Kidney tubule cell (primary cell): ENCODE measurements at places on chromosomes 1 and 21.

DNA sequence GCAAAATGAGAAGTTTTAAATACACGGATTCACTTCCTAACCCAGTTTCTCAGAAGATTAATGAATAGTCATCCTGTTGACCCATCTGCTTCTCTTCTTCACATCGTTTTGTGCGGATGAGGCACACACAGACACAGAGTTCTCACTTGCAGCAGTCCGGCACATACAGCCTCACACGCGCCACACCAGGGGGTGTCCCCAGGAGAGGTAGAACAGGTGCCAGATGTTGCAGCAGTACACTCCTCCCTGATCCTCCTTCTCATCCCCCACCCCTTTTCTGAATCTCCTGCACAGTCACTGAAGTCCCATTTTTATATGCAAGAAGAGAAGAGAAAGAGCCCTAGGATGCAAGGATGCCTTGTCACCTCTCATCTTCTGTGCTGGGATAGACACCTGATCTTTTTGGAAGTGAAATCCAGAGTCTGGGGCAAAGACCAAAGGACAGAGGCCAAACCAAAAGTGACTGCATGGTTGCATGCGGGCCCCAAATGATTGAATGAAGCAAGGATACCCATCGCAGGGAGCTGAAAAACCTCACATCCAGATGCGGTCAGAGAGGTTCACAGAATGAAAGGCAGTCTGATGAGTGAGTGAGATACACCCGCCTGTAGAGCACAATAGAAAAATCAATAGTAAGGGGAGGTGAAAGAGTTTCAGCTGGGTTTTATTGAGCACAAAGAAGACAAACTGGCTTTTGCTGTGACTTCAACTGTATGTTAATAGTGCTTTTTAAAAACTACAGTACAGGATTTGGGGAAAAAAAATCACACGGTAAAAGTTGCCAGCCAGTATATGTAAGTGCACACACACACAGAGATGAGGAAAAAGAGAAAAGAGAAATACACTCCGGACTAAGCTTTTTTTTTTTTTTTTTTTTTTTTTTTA lies 28.9 kb downstream of the PBX1 start:
- no peak for DNase-seq

DNA sequence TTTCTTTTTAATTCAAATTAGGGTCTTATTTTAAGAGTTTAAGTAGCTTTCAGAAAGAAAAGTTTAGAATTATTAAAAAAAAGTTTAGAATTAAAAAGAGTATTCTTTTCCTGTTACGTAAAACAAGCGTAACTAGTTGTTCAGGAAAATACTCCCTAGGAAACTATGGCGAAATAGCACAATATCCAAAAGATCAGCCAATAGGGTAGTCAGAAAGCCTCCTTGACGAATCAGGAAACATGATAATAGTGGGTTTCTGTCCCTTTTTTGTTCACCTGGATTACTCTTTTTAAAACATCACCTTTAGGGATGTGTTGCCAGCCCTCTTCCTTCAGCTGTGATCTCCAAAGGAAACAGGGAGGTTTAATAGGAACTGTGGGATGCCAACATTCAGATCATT lies 25.2 kb downstream of the S1PR1 start:
- DNase-seq, result no peak

DNA sequence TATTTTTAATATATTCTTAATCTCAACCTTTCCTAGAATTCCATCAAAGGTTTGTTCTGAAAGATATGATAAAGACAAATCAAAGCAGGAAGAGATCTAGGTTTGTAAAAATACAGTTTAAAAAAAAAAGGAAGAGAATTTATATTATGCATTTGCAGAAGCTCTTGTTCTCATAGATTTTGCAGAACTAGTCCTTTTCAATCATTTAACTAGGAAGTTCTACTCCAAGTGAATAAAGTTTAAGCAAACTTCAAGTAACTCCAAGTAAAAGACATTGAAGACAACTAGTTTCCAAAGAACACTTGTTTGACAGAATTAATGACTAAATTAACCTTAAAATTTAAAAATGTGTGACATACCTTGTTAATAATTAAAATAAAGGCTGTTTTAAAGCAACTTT lies 55.9 kb downstream of the HNRNPR start:
- DNase-seq, result no peak

DNA sequence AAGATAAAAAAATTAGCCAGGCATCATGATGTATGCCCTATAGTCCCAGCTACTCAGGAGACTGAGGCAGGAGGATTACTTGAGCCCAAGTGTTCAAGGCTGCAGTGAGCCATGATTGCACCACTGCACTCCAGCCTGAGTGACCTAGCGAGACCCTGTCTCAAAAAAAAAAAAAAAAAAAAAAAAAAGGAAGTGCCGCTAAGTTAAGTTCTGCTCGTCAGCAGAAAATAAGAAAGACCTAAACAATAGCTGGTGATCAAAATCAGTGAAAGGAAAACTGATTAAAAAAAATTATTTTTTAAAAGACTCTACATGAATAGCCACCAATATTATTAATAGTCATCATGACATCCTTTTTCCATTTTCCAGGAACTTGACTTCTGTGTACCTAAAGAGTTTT lies 44.2 kb upstream of the MTR start:
- DNase-seq, result no peak

DNA sequence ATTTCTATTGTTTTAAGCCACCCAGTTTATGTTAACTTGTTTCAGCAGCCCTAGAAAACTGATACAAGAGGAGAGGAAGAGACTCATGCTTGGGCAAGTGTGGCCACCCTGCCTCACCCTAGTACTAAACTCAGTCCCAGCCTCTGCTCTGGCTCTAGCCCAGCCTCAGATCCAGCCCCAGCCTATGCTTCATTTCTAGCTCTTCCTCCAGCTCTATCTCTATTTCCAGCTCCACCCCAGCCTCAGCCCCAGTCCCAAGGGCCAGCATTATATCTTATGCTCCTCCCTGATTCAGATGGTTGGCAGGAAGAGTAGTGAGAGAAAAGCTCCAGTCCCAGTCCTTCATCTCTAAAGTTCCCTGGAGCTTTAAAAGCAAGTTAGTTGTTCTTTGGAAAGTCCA lies 535.5 kb downstream of the PTPRC start:
- DNase-seq, result no peak

DNA sequence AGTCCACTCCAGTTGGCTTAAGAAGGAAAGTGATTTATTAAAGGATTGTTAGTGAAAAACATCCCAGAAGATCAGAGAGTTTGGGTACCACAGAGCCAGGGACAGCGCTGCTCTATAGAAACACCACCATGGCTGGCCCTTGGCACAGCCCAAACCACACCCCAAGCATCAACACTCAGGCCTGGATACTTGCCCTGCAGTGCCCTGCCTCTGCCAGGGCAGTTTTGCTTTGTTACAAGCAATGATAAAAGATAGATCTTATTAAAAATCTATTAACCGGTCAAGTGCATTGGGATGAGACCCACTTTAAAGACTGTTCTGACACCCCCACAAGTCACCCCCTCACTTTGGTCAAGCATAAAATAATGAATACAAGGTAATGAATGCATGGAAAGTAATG lies 56.6 kb downstream of the KIF21B start:
- DNase-seq, result no peak

- DNase-seq, result no peak
Measured at GRCh38 chr21:20968391-20968790, 29.8 kb upstream of the NCAM2 start.

DNA sequence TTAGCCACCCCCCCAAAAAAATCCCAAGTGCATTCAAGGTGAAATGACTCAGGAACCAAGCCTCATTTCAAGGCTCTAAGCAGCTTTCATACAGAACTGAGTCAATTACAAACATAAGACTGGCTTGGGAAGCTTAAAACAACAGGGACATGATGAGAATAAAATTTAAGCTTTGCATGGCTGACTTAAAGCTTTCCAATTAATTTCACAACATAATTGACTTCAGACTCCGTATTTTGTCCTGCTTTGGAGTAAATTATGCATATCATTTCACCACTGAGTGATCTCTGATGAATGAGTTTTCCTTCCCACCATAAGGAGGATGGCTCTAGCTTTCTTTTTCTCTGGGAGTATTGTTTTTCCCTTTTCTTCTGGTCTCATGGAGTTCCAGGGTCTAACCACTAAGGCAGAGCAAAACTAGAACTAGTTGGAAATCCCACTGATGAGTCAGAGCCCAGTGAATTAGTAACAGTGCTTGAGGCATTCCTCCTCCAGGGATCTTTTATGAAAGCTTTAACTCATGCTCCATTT lies 72.8 kb downstream of the XCL2 start:
- DNase-seq, result peak; percentile 95

- DNase-seq, result peak; percentile 40
Measured at GRCh38 chr1:73801912-73802429, 396.0 kb downstream of the LRRIQ3 start.

GRCh38 chr1:21793104-21793503 lies 10.2 kb upstream of the USP48 start:
- no peak for DNase-seq

DNA sequence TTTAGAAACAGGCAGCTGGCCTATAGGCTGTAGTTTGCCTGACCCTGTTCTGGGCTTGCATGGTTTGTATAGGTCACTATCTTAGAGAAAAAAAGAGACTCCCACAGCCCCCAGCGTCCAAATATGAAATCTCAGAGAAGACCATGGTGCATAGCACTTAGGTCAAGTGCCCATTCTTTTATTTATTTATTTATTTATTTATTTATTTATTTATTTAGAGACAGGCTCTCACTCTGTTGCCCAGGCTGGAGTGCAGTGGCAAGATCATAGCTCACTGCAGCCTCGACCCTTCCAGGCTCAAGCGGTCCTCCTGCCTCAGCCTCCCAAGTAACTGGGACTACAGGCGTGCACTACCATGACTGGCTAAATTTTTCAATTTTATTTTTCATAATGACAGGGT lies 50.8 kb upstream of the ARTN start:
- no peak for DNase-seq

GRCh38 chr1:237145379-237146135 lies 103.6 kb downstream of the RYR2 start:
- DNase-seq, result no peak

DNA sequence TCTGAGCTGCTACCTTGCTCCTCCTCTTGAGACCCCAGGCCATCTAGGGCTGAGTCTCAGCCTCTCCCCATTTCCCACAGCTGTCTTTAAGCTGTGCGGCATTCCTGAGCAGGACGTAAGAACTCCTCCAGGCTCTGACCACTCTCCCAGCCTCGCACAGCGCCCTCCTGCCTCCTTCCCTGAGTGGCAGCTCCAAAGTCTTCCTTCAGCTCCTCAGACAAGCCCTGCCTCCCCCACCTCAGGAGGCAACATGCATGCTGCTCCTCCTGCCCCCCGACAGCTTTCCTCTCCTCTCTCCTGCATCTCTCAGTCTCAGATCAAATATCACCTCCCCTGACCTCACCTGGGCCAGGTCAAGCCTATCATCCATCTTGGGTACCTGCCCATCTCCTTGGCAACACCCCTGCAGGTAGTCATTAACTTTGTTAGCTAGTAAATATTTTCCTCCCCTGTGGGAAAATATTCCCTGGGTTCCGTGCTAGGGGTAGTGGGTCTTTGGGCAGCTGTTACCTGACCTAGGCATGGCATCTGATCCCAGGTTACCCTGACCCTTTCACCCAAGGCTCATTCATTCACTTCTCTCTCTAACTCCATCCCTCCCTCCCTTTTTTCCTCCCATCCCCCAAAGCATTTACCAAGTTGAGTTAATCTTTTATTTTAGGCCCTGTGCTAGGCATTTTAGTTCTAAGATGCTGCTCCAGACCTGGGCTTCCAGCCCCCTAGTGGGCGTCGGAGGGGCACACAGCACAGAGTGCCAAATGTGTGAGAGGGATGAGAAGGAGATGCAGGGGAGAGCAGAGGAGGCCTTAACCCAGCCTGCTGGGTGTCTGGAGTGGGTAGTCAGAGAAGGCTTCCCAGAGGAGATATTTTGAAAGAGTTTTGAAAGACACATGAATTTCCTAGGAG lies 419.9 kb downstream of the PTPRU start:
- peak; percentile 40 for DNase-seq

DNA sequence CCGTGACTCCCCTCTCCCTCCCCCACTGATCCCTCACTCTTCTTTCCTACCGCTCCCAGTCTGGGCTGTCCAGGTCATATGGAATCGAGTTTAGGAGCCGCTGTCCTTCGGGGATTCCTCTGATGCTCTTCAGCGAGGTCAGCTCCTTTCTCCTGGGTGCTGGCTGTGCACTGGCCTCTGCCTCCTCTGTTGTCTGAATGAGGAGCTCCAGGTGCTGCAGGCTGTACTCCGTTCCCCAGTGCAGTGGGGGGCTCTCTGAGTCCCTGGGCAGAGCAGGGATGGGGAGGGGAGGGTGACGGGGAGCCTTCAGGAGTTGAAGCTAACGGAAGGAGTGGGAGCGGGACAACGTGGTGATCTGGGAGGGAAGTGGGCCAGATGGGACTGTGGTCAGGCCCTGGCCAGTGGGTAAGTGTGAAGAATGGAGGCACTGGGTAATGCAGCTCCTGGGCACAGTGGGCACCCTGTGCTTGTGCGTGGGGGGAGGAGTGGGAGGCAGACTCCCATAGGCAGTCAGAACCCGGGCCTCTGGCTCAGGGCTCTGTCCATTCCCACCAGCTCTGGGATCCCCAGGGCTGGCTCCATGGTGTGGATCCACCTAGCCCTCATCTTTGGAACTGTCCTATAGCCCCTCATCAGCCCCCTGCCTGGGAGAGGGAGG lies 59.5 kb upstream of the TLR5 start:
- DNase-seq, result no peak

- DNase-seq, result no peak
Measured at GRCh38 chr1:64578270-64578973, 108.5 kb downstream of the CACHD1 start.

DNA sequence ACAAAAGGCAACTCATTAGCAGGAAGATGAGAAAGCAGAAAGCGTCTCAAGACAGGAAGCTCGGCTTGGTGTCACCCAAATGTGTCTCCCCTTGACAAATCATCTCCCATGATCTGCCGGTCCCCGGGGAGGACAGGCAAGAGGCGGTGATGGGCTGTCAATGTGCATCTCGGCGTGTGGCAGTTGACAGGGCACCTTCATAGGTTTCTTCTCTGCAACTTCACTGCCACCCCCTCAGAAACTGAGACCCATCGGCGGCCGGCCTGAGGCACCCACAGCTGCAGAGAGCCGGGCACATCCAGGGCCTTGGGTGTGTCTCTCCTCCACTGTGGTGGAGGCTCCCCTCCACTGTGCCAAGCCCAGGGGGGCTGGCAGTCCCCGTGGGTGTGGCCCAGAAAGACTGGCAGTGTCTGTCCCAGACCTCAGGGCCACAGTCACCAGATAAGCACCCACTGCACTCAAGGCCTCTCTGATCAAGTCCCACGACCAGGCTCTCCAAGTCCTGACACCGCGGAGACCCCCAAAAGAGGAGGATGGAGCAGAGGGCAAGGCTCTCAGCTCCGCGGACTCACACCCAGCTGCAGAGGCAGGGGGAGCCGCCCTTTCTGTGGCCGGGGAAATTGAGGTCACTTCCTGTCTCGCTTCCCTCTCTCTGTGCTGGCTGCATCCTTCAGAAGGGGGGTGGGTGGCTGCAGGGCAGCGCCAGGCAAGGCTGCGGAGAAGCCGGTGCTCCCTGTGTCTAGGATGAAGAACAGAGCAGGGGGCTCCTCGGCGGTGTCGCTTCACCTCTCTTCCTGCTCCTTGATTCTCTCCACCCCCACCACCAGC lies 39.6 kb upstream of the LBR start:
- no peak for DNase-seq

DNA sequence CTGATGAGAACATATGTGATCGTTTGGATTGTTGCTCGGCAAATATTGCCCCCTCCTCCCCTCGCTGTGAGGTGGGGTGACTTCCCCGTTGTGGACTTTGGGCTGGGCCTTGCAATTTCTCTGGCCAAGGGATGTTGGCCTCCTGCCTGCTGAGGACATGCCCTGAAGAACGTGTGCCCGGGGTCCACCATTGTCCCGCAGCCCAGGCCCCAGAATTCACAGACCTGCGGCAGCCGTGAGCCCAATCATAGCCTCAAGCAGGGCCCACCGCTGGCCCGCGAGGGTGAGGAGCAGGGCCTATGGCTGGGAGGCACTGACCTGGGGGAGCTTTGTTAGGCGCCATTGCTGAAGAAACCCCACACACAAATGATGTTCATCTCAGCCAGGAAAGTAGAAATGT lies 58.3 kb upstream of the ACTRT2 start:
- DNase-seq, result no peak
